RKO (cell line): ENCODE measurements at places on chromosomes 16 and 17.

DNA sequence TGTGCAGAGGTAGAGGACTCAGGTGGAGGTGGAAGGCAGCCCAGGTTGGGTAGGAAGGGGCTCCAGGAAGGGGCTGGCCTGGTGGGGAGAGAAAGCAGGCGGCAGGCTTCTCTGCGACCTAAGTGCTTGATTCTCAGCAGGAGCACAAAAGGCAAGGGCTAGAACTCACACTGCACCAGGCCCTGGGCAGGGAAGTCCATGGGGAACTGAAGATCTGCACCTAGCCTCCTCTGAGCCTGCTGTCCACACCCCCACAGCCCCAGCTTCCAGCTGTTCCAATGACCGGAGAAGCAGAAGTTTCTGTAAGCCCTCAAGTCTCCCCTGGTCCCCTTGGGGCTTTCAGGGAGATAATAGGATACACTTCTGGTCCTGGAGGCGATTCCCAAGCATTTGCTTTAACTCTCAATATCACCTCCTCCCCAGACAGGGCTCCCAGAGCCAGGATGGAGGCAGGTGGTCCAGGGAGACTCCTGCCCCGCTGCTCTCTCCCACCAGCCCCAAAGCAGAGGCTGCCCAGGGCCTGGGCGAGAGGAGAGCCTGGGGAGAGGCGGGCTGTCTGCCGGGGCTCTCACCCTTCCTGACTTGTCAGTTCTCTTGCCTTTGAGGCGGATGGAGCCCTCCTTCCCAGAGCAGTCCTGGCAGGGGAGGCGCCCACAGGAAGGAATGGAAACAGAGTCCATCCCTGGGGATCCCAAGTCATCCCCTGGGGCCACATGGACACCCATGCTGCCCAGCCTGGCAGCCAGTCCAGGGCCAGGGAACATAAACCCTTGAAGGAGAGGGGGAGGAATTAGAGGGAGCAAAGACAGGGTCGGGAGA is 126.0 kb downstream of the RBFOX3 start:
- DNase-seq, result no peak

GRCh38 chr16:12526515-12526914 is 277.2 kb downstream of the CPPED1 start:
- DNase-seq, result no peak

DNA sequence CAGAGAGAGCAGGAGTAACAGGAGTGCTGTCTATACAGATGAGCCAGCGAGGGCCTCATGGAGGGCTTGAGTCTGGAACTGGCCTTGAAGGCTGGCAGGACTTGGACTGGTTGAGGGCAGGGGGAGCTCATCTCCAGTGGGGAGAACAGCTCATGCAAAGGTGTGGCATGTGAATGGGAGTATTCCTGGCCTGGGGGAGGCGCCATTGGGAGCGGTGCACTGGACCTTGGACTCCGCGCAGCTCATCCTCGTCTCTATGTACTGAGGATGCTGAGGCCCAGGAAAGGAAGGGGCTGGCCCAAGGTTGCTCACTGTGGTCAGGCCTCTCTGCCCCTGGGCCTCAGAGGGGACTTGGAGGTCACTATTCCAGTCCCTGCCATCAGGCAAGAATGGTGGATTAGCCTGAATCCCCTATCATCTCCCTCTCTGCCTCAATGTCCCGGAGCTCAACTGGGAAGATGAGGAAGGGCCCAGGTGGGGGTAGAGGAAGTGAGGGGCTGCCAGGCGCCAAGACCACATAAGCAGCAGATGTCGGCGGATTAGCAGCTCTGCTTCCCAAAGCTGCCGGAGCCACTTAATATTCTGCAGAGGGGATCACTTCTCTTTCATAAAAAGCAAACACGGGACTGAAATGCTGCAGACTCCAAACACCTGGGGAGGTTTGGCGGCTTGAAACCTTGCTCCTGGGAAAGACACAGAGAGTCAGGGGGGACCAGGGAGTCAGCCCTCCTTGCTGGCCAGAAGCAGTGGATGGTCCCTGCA is 88.9 kb downstream of the SDK2 start:
- DNase-seq, result no peak

- no peak for DNase-seq
These were observed 10.8 kb upstream of the ASB16 start for GRCh38 chr17:44159519-44160210.

DNA sequence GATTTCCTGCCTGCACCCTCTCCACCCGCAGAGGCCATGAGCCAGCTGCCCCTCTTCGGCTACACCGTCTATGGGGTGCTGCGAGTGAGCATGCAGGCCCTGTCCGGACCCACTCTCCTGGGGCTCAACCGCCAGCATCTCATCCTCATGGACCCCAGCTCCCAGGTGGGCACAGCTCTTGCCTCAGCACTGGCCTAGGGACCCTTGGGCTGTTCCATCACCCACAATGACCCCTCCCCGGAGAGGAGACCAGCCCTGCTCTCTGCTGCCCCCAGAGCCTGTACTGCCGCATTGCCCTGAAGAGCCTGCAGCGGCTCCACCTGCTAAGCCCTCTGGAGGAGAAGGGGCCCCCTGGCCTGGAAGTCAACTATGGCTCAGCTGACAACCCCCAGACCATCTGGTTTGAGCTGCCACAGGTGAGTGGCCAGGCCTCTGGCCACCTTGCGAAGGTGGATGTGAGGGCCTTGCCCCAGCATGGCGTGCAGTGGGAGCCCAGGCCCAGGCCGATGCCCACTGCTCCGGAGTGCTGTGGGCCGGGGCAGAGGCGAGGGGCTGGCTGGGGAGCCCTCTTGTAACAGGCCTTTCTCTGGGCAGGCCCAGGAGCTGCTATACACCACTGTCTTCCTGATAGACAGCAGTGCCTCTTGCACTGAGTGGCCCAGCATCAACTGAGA is 7.3 kb upstream of the SMIM5 start:
- DNase-seq, result peak; percentile 16

DNA sequence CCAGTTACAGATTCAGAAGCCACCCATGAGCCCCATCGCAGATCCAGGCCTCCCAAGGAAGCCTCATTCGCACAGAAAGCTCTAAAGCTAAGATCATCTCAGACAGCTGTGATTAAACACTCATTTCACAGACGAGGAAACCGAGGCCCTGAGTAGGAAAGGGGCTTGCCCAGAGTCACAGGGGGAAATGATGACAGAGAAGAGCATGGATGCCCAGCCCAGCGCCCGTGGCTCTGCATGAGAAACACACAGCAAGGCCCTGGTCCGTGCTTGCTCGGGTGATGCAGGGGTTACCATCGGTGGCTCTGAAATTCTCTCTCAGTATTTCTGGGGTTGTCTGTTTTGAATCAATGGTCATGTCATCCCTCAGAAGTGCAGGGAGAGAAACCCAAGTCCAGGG is 109.6 kb downstream of the C16orf78 start:
- no peak for DNase-seq

DNA sequence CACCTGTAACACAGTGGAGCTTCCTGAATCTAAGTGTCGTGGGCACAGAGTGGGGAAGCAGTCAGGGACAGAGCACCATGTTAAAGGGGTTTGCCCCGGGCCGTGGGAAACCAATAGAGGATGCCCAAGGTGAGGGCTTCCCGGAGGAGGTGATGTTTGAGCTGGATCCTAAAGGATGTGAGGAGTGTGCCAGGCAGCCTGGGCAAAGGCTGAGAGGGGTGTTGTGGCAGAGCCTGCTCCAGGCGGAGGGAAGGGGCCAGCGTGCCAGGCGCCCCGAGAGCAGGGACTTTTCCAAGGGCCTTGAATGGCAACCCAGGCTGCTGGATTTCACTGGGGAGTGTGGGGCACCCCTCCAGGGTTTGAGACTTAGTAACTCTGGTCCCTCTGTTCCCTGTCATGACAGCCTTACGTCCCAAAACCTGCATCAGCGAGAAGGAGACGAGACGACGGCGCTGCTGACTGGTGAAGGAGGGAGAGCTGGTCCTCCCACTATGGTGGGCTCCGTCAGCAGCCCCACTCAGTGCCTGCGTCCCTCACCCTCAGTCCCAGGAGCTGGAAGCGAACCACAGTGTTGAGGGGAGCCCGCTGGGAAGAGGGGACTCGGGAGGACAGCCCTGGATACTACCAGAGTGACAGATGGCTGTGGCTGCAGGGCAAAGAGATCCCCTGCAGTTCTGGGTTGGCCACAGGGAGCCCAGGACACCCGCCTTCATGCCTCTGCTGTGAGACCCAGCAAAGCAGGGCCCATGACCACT is 228.4 kb downstream of the KATNIP start:
- no peak for DNase-seq

- DNase-seq, result no peak
These were observed 317.6 kb downstream of the CBLN1 start for GRCh38 chr16:48963901-48964615.

GRCh38 chr17:57466017-57466471 is 209.7 kb downstream of the MSI2 start:
- no peak for DNase-seq

- DNase-seq, result no peak
These were observed 197.8 kb upstream of the CHMP6 start for GRCh38 chr17:80793851-80794267.

GRCh38 chr17:34859652-34860051 is 101.6 kb downstream of the CCT6B start:
- no peak for DNase-seq

DNA sequence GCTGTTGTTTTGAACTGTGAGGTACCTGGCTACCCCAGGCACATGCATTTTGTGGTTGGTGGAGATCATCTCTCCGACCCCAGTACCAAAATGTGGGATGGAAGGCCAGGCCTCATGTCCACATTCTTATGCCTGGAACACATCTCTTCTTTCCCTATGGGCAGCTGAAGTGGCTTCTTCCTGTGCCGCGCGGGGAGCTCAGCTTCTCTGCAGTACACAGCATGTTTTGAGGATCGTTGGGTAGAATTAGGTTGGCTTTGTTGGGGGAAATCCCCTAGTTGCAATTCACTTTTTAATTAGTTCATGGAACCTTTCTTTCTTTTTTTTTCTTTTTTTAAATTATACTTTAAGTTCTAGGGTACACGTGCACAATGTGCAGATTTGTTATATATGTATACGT is 242.1 kb downstream of the MSI2 start:
- DNase-seq, result no peak

- DNase-seq, result no peak
These were observed 399.7 kb downstream of the XYLT1 start for GRCh38 chr16:17070882-17071592.

GRCh38 chr17:39706921-39707337 is 7.1 kb downstream of the ERBB2 start:
- DNase-seq, result no peak
